ENCODE measurements at places on chromosomes 6 and 20.
A peak's percentile ranks its signal among the peaks of the same experiment; 100 is the strongest.

DNA sequence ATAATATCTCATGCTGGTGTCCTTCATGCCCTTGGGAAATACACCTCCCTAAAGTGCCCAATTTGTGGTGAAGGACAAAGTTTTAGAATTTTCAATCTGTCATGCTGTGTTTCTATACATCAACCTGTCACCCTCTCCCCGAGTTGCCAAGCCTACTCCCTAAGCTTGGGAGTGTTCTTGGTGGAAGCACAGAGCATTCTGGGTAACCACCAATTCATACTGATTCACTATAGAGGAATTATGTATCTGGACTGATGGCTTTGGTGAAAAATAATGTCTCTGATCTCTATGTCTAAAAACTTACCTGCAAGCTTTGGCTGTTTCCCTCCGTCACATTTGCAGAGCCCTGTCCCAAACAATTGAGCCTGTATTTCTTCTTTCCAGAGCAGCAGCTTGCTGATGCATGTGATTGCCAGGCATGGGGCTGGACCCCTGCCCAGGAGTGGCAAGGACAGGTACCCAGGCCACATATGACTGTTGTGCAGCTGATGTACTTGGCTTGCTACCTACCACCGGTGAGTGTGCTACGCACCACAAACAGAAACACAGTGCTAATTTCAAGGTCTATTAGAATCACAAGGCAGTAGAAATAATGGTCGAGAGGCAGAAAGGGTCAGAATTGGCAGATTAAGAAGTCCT, 202.8 kb upstream of the CITED2 start:
- no peak for DNase-seq

GRCh38 chr20:38246357-38247165, 14.0 kb downstream of the KIAA1755 start:
- DNase-seq, result no peak

GRCh38 chr20:24842918-24843715, 106.0 kb upstream of the CST7 start:
- peak; percentile 8 for DNase-seq

- no peak for DNase-seq
Observed at GRCh38 chr20:19783966-19784401, 25.9 kb downstream of the RIN2 start.

DNA sequence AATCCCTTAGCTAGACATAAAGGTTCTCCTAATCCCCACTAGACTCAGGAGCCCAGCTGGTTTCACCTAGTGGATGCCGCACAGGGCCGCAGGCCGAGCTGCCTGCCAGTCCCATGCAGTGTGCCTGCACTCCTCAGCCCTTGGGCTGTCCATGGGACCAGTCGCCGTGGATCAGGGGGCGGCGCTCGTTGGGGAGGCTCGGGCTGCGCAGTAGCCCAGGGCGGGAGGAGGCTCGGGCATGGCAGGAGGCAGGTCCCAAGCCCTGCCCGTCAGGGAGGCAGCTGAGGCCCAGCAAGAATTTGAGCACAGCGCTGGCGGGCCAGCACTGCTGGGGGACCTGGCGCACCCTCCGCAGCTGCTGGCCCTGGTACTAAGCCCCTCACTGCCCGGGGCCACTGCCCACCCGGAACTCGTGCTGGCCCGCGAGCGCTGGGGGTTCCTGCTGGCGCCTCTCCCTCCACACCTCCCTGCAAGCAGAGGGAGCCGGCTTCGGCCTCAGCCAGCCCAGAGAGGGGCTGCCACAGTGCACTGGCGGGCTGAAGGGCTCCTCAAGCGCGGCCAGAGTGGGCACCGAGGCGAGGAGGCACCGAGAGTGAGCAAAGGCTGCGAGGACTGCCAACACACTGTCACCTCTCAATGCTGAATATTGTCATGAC, 307.8 kb downstream of the C6orf118 start:
- DNase-seq, result no peak

- DNase-seq, result no peak
Observed at GRCh38 chr20:37977786-37978185, 55.5 kb downstream of the TTI1 start.

DNA sequence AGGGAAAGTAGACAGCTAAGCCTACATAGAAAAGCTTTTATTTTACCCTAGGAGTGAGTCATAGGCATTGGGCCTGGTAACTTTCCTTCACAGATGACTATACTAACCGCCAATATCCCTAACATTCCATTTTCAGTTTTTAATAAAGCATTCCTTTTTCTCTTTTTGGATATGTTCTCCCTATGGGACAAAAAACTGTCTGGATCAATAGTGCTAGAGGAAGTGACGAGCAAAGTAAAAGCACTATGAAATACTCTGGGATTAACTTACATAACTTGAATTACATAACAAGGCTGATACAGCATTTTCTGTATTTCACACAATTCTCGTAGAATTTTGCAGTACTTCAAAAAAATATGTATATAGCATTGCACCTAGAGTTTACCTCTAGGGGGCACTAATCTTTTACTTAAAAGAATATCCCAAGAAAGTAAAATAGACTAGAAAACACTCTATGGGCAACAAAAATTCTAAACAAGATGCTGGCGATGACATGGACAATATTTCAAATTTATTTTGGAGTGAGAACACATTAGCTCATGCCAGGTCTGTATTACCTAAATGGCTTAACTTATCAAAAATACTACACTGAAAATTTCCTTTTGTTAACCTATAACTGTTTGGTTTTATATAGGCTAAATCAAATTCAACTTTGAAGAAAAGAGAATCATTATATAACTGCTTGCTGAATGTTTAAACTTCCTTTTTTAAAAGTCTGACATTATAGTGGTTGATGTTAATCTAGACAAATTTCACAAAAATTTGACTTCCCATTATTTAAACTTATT, 66.3 kb upstream of the DST start:
- peak; percentile 32 for DNase-seq

DNA sequence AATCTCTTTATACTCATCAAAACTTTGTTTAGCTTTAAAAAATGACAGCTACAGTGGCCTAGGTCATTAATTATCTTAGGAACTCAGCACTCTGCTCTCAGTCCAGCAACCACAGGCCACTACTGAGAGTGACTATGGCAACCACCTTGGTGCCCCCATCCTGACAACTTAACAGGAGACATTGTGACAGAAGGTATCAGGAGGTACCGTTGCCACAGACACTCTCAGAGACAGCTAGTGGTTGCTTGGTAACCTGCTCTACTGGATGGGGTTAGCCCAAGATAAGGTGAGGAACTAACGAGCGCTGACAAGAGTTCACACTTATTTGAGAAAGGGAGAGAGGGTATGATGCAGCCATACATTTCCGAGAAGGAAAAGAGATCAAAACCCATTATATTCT, 76.1 kb upstream of the TFAP2D start:
- DNase-seq, result no peak

GRCh38 chr20:56439771-56440291, 27.8 kb downstream of the CASS4 start:
- DNase-seq, result no peak

DNA sequence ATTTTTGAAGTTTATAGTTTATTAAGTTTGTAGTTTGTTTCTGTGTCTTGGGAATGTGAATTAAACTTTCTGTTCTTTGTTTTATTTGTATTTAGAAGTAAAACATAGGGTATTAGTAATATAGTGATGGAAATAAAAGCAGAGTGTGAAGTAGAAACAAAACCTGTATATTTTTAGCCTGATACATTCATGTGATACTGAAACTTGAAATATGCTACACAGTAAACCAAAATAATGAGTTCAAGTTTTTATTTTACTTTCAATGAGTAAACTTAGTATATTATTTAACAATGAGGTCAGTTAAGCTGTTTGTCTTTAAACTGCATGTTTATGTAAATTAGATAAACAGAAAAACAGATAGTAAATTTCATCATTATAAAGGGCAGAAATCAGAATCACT, 1592.6 kb downstream of the GRIK2 start:
- DNase-seq, result no peak

DNA sequence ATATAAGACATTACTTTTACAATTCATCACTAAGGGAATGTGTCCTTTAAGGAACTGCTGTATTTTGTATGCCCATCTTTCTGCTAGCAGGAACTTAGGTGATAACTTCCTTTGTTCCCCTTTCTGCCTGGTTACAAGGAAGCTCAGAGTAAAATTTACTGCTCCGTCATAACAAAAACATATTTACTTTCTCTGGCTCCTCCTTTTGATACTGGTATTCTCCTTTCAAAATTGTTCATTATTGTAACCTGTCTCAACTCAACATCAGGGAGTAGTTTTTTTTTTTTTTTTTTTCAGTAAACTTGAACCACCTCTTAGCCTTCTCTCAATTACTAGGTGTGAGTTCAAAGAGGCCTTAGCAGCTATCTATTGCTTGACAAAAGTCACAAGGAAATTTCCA, 37.1 kb downstream of the RIPOR2 start:
- peak; percentile 46 for DNase-seq

DNA sequence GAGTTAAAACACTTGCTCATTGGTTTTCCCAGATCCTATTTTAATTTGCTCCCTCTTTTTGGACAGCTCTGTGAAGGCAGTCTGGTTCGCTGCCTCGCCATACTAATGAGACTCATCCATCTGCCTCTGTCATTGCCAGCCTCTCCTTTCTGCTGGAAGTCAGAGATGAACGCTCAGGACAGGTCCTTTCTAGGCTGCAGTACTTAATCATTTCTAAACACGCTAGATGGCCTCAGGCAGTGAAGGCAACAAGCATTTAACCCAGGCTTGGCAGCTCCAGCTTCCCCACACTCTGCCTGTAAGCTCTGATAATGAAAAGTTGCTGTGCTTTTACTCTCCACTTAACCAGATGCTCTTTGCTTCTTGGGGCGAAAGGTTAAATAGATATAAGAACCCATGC, 286.7 kb upstream of the POU3F2 start:
- no peak for DNase-seq

- DNase-seq, result peak; percentile 13
Observed at GRCh38 chr6:42819803-42820511, 38.1 kb downstream of the BICRAL start.

GRCh38 chr6:106066989-106067388, 19.1 kb upstream of the PRDM1 start:
- no peak for DNase-seq

- peak; percentile 45 for DNase-seq
Observed at GRCh38 chr6:12113190-12113577, 101.1 kb downstream of the HIVEP1 start.

DNA sequence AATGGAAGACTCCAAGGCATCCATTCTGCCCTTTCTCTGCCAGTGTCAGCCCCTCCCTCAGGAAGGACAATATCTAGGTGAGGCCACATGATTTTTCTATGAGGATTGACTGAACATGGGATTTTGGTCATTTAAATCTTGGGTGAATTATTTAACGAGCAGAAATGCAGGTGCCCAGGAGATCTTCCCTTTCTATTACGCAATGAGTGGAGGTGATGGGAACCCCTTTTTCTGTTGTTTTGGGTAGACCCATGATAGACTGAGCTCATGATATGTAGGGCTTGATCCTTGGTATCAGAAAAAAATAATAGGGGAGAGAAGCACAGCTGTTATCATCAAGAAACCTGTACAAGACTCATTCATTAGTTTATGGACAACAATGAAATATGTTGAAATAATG, 112.6 kb upstream of the SPTLC3 start:
- DNase-seq, result no peak

- DNase-seq, result peak; percentile 67
Observed at GRCh38 chr6:90468080-90468479, 118.8 kb downstream of the MAP3K7 start.

- no peak for DNase-seq
Observed at GRCh38 chr6:90646940-90647339, 60.1 kb upstream of the MAP3K7 start.

DNA sequence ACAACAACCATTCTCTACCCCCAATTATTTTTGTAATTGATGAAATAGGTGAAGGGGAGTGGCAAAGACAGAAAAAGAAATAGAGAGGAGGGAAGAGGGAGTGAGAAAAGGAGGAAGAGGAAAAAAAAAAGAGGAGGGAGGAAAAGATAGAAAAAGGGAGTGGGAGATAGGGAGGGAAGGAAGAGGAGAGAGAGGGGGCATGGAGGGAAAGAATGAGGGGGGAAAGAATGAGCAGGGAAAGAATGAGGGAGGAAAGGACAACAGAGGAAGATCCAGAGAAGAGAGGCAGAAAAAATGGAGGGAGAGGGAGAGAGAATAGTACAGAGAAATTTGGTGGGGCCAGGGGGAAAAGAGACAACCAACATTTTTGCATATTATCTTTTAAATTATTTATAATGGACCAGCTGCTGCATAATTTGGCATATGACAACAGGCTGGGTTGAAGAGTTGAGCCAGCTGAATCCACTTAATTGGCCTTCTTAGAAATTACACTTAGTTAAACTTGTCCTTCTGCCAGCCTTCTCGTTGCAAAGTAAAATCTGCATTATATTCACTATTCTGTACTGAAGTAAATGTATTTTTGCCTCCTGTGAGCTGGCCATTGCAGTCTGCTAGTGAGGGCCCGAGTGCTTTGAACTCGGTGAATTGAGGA, 101.0 kb downstream of the ARHGAP18 start:
- no peak for DNase-seq

GRCh38 chr6:150765067-150765764, 100.3 kb upstream of the MTHFD1L start:
- no peak for DNase-seq

- no peak for DNase-seq
Observed at GRCh38 chr6:63306420-63306819, 13.4 kb downstream of the LGSN start.

- DNase-seq, result no peak
Observed at GRCh38 chr20:36482044-36482473, 59.3 kb upstream of the MYL9 start.

DNA sequence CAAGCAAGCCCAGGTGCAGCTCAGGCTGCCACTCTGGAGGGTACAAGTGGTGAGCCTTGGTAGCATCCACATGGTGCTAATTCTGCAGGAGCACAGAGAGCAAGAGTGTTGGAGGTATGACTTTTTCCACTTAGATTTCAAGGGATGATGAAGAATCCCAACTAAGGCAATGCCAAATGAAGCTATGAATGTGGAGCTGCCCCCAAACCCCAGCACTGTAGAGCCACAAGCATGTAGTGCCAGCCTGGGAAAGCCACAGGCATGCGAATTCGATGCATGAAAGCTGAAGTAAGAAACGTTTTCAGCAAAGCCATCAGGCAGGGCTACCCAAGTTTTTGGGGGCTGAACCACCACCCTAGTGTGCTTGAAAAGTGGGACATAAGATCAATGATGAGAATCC, 251.1 kb downstream of the HAO1 start:
- no peak for DNase-seq

DNA sequence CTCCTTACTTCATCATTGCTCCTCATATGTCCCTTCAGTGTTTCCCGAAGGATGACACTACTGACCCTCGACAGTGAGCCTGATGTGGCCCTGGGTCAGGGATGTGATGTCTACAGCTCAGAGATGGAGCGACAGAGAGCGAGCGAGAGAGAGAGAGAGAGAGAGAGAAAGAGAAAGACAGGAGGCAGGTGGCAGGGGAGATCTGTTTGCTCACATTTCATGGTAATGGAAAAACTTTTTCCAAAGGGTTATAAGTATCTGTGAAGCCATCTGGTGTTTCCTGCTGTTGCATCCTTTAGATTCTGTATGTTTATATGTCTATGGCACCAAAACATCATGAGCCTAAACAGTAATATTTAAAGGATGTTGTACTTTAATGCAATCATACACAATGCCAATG, 77.2 kb downstream of the PPP1R3G start:
- no peak for DNase-seq

- DNase-seq, result no peak
Observed at GRCh38 chr6:75429061-75429703, 64.4 kb downstream of the FILIP1 start.

Measured in activated CD4-positive, alpha-beta T cell treated with anti-CD3 and anti-CD28 coated beads, Interleukin-2, Interleukin-6, amounts not matched to agents 100 ng/mL and 50 ng/mL, durations not matched to agents 16 hours and 8 hours (primary cell).